Naive thymus-derived CD4-positive, alpha-beta T cell (primary cell): ENCODE measurements at places on chromosomes 2 and 18.

DNA sequence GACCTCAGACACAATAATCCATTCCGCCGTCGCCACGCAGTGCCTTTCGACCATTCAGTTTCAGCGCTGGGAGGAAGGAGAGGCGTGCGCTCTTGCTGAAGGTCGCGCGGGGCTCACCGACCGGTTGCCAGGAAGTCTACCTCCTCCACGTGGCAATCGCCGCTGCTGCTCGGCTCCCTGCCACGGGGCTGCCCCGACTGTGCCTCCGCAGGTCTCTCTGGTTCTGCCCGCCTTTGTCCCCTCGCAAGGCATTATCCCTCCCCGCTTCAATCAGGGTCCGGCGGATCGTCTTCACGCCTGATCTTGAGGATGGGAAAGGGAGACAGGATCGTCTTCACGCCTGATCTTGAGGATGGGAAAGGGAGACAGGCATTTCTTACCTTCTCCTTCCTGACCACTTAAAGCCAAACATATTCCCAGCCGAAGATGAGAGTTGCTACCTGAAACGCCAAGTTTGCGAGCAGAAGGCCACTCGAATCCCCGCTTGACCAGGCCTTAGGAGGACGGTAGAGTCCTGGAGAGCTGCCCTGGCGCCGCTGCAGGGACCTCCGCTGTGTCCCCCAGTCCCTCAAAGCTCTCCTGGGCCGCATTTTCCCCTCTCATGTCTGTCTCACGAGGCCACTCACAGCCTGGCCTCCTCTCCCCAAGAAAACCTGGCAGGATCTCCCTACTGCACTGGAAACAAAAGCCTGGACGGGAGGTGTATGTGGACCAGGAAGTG lies 4.3 kb upstream of the GPR45 start:
- DNase-seq = no peak

DNA sequence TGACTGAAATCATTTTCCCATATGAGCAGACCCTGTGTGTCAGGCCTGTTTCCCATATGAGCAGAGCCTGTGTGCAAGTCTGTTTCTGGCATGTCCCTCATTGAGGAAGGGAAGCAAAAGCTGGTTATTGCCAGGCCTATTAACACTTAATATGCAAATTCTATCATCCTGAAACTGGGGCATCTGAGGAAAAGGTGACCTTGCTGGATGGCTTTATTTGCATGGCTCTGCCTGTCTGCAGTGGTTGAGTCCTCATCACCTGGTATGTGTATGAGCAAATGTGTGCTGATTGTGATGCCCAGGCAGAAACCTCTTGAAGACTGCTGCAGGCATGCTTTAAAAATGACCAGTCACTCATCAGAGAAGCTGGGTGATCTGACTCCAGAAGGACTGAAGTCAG lies 31.2 kb downstream of the EIF4E2 start:
- no peak for DNase-seq

- DNase-seq = no peak
Observed at GRCh38 chr2:173218326-173219056, 136.2 kb upstream of the CDCA7 start.

DNA sequence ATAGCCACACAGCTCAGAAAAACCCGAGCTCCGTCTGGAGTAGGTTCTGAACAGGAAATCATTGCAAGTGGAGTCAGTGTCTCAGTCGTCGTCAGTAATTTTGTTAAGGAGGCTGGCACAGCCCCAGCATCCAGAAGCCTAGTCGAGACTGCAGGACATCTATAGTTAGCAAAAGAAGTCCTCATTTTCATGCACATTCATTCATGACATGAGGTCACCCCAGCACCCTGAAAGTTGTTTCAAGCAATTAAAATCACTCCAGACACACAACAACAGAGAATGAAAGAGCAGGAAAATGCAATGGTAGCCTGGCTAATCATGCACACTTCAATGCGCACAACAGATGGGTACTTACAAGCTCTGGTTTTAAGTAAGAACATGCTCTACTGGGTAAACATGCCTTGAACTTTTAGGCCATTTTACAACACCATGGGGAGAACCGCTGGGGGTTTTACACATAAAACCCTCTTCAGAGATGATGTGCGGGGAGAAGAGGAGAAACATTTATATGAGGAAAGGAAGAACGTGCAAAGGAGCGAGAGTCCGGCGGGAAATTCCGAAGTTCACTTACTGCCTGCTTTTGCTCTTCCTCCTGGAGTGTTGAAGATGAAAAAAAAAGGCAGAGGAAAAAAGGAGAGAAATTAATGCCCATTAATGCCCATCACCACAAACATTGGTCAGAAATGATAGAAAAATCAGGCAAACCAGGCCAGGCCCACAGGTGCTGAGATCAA lies 77.4 kb upstream of the DNMT3A start:
- no peak for DNase-seq

DNA sequence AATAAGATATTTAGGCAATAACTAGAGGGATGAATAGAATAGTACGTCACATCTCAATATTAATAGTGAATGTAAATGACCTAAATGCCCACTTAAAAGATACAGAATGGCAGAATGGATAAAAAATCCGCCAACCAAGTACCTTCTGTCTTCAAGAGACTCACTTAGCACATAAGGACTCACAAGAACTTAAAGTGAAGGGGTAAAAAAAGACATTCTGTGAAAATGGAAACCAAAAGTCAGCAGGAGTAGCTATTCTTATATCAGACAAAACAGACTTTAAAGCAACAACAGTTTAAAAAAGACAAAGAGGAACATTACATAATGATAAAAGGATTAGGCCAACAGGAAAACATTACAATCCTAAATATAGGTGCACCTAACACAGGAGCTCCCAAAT lies 56.7 kb upstream of the DSC1 start:
- DNase-seq = no peak

GRCh38 chr2:119827866-119828507 lies 68.3 kb downstream of the PTPN4 start:
- no peak for DNase-seq

DNA sequence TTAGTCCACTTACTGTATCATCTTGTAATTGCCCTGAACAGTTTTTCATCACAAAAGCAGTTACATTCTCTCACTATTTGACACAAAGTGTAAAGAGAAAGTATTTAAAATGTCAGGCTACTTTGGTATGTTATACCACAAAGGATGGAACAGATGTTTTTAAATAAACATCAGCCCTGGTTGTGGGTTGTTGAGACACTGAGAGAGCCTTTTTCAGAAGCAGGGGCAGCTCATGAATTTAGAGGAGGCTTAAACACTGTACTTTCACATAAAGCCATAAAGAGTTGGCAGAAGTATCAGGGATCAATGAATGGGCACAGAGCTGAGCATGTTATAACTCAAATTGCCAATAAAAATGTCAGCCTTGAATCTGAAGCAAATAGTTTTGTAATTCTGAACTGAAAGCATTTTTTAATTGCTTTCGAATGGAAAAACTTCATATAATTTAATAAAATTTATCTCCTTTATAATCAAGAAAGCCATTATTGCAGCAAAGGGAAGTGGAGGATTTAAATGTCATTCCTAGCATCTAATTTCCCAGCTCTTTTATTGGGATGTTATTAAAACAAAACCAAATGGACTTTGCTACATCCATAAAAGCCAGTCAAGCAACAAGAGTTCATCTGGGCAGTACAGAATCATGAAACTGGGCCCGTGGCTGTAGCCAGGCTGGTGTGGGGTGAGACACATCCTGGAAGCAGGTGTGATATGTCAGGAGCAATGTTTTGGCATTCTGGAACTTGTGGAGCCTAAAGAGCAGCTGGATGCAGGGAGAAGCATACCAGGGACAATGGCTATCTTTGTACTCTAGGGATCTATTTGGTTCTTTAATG lies 95.1 kb upstream of the NT5C1B start:
- no peak for DNase-seq

DNA sequence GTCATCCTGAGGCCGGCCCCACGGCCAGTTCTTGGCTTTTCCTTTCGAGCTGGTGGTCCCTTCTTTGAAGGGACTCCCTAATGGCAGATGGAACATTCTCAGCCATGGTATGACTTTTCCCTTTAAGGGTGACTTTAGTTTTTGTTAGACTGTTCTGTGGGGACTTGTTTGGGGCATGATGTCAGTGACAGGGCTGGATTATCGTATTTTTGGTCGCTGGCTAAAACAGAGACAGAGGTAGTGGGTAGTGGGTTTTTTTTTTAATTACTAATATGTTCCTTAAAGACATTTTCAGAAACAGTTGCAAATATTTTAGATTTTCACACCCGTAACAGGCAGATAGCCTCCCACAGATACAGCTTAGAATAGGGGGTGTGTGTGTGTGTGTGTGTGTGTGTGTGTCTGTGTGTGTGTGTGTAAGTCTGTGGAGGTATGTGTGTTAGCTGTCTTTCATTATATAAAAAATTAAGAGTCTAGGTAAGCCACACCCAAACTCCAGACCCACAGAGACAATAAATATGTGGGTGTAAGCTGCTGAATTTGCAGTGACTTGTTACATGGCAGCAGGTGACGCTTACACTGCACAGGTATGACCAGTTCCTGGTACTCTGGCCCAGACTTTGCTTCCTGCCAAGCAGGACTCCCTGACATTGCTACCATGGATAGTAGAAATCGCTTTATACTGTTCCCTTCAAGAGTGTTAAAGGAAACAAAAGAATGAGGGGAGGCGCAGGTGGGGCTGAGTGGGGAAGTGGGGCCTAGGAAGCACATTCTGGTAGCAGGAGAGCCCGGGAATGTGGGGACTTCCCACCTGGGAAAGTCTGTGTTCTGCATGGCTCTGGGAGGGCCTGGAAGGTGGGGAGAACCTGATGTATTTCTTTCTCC lies 20.9 kb downstream of the NCK2 start:
- DNase-seq = no peak

GRCh38 chr2:168849610-168850009 lies 40.6 kb downstream of the SPC25 start:
- no peak for DNase-seq

DNA sequence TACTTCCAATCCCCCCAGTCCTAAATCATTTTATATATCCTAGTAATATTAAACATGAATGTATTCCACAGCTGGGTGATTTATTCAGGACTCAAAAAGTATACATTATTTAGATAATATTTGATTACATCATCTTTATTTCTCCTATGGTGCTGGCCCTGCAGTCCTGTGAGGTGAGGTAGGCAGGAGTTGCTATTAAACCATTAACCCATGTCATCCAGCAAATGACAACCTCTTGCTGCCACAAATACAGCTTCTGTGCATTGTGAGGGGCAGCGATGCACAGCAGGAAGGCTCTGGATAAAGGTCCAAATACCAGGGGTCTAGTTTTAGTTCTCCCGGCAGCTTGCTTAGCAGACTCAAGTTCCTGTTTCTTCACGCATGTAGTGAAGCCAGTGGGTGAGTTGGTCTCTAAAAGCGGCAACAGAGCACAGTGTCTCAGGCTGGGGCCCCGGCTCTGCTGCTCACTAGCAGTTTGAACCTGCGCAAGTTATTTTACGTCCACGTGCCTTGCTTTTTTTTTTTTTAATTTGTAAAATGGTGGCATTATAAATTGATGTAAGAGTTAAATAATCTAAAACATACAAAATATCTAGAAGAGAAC lies 36.1 kb downstream of the INSIG2 start:
- no peak for DNase-seq

DNA sequence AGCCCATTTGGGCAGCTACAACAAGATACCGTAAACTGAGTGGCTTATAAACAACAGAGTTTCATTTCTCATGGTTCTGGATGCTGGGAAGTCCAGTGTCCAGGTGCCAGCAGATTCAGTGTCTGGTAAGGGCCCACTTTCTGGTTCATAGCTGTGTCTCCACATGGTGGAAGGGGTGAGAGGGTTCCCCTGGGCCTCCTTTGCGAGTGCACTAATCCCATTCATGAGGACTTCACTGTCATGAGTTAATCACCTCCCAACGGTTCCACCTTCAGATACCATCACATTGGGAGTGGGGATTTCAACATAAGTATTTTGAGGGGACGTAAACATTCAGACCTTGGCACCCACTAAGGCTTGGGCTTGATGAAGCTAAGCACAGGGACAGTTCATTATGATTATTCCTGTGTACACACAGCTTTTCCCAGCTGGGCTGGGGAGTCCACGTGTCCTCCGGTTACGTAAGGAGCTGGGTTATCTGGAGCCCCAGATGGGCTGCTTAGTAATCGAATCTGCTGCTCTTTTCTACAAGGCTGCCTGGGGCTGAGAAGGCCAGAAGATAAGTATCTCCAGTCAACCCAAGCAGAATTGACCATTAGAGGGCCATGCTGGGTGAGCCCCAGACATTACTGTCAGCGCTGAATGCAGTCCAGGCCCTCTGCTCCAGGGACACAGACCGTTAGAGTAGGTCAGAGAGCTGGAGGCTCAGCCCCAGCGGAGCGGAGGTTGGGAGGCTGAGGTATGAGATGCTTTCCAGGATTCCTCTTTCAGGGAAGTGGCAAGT lies 42.7 kb downstream of the EPAS1 start:
- DNase-seq = no peak

GRCh38 chr2:7672027-7672684 lies 754.9 kb downstream of the RNF144A start:
- peak; percentile 48 for DNase-seq

GRCh38 chr2:30784682-30785081 lies 22.6 kb downstream of the CAPN13 start:
- no peak for DNase-seq

DNA sequence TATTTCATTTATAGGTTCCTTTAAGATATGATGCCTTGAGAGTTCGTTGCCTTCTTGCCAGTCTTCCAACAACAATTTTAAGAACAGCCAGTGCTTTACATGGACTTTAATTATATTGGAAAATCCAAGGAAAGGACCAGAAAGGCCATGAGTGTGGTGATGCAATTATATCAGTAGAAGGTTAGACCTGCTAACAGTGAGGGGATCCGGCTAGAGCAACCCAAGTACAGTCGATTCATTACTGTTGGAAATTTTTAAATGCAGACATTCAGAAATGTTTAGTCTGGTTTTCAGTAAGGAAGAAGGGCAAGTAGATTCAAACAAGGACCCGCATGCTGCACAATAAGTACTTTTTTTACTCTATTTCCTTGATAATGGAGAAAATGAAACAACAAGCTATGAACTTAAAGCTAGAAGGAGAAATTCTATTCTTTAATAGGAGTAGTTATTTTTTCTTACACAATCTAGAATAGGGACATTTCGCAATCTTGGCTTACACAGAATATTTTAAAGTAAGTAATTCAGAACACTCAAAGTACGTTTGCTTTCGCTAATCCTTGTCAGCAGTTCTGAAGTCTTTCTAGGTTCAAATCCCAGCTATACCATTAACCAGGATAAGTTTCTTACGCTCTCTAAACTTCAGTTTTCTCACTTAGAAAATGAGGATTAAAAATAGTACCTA lies 405.5 kb downstream of the MEIS1 start:
- no peak for DNase-seq

- no peak for DNase-seq
Observed at GRCh38 chr18:33507019-33507418, 66.5 kb upstream of the CCDC178 start.

- DNase-seq = no peak
Observed at GRCh38 chr2:210553373-210553772, 3.0 kb upstream of the CPS1 start.

GRCh38 chr2:174442546-174443510 lies 44.0 kb downstream of the GPR155 start:
- no peak for DNase-seq

- DNase-seq = peak; percentile 40
Observed at GRCh38 chr2:234492717-234493485, 4.0 kb downstream of the ARL4C start.

DNA sequence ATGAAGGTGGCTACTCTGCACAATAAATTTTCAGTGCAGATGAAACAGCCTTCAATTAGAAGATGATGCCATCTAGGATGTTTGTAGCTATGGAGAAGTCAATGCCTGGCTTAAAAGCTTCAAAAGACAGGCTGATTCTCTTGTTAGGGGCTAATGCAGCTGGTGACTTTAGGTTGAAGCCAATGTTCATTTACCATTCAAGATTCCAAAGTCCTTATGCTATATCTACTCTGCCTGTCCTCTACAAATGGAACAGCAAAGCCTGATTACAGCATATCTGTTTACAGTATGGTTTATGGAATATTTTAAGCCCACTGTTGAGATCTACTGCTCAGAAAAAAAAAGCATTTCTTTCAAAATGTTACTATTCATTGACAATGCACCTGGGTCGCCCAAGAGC lies 15.8 kb downstream of the TGFA start:
- DNase-seq = no peak
